ENCODE measurements at places on chromosomes 13 and 19. TPM values are rescaled to one million over a fixed set of nuclear protein-coding genes. Genes with fewer than 3 reads are reported as not detected.

The BCL3 gene
- 10.0 TPM for polyA plus RNA-seq

DNA sequence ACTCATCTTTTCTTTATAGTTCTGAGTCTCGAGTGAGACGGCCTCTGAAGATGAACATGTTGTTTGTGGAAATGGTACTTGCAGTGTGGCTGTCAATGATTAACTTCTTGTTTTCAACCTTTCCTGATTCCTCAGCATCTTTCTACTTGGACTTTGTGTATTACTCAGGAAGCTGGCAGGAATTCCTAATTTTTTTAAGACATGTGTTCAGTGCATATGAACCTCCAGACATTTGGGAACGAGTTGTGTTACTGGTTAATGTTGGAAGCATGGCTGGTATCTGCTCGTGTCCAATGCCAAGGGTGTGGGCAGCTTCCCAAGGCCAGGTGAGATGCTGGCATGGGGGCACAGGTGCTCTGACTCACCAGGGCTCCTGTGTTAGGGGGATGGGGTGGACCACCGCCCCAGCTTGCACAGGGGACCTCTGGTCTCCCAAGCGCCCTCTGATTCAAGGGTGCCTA is 61.1 kb upstream of the MCF2L start:
- no peak for DNase-seq

DNA sequence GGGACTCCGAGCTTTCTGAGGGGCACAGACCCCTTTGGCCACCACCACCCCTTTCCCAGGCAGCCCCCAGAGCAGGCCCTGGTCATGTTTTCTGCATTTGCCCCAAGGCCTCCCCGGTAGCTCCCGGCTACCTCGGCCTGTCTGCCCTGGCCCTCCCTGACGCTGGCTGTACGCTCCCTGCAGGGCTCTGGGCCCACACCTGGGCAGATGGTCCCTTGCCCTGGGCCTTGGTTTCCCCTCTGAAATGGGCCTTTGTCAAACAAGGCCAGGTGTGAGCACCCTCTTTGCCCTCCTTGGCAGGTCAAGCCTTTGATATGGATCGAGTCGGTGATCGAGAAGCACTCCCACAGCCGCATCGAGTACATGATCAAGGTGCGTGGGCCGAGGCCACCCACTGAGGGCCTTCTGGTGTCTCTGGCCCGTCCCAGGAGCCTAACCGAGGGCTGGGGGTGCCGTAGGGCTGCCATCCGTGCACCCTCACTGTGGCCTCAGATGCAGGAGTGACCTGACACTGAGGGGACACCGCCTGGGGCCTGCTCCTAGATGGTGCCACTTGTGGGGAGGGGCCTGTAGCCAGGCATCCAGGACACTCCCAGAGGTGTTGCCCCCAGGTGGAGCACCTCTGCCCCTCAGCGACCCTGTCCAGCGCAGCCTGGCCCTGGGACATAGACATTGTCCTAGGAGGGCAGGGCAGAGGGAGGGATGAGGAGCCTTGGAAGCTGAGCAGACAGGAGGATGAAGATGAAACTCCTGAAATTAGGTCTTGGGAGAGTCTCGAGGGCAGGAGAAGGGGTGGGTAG is 30.3 kb downstream of the AP1M1 start:
- no peak for DNase-seq

- DNase-seq: peak; percentile 31
Measured at GRCh38 chr13:29847501-29847983, 2.9 kb downstream of the UBL3 start.

GRCh38 chr19:10471909-10472308 is 31.2 kb downstream of the KEAP1 start:
- no peak for DNase-seq

- DNase-seq: no peak
Measured at GRCh38 chr13:25149711-25150110, 22.4 kb downstream of the AMER2 start.

DNA sequence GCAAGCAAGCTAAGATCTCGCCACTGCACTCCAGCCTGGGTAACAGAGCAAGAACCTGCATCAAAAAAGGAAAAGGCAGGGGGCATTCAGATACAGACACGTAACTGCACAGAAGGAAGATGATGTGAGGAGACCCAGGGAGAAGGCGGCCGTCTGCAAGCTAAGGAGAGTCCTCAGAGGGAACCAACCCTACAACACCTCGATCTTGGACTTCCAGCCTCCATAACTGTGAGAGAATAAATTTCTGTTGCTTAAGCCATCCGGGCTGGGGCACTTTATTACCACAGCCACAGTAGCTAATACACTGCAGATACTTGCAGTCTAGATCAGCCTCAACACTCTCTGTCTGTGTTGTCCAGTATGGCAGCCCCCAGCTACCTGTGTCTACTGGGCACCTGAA is 7.9 kb downstream of the TICAM1 start:
- DNase-seq: no peak

- no peak for DNase-seq
Measured at GRCh38 chr19:2454962-2455850, 1.6 kb downstream of the LMNB2 start.

DNA sequence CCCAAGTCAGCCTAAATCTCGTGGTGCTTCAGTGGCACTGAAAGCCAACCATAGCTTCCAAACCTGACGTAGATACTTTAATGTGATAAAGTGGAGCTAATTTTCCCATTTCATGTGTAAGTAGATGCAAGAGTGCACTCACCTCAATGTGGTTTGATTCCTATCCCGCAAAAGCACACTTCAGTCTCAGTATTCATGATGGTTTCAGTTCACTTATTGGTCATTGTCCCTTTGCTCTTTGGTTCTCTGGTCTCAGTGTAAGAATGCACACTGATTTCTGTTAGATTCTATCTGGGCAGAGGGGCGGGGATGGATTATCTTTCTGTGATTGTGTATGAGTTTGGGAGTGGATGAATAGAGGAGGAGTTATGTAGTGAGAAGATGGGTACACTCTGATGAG is 340.6 kb downstream of the KCNRG start:
- no peak for DNase-seq

GRCh38 chr19:18605196-18605545 is 1.4 kb downstream of the CRLF1 start:
- no peak for DNase-seq

GRCh38 chr19:55228015-55228391 is 560 bp downstream of the TMEM86B start:
- DNase-seq: no peak

Measured in left renal cortex interstitium (tissue), 4 donors.